ENCODE measurements at places on chromosomes 6 and 20.

GRCh38 chr6:163485388-163485851, 70.9 kb downstream of the QKI start:
- no peak for DNase-seq

GRCh38 chr20:56350842-56351241, 7.9 kb upstream of the FAM210B start:
- no peak for DNase-seq

- no peak for DNase-seq
These were observed 34.7 kb upstream of the FKBP1A start for GRCh38 chr20:1427457-1428054.

GRCh38 chr6:149913085-149913484, 9.8 kb downstream of the RAET1G start:
- no peak for DNase-seq

GRCh38 chr6:49118478-49118877, 344.6 kb downstream of the MMUT start:
- no peak for DNase-seq

DNA sequence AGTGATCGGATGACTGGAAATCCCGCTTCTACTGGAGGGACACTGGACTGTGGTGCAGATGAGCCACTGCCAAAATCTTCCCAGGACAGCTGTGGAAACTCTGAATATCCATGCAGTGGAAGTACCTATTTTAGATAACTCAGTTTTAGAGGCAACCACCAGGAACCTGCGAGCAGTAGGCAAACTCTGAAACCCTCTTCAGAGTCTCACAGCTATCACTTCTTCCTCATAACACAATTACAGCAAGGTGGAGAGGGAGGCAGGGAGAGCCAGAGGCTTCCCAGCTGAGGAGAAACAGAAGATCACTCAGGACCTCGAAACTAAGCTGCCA, 322.8 kb upstream of the NT5E start:
- no peak for DNase-seq

DNA sequence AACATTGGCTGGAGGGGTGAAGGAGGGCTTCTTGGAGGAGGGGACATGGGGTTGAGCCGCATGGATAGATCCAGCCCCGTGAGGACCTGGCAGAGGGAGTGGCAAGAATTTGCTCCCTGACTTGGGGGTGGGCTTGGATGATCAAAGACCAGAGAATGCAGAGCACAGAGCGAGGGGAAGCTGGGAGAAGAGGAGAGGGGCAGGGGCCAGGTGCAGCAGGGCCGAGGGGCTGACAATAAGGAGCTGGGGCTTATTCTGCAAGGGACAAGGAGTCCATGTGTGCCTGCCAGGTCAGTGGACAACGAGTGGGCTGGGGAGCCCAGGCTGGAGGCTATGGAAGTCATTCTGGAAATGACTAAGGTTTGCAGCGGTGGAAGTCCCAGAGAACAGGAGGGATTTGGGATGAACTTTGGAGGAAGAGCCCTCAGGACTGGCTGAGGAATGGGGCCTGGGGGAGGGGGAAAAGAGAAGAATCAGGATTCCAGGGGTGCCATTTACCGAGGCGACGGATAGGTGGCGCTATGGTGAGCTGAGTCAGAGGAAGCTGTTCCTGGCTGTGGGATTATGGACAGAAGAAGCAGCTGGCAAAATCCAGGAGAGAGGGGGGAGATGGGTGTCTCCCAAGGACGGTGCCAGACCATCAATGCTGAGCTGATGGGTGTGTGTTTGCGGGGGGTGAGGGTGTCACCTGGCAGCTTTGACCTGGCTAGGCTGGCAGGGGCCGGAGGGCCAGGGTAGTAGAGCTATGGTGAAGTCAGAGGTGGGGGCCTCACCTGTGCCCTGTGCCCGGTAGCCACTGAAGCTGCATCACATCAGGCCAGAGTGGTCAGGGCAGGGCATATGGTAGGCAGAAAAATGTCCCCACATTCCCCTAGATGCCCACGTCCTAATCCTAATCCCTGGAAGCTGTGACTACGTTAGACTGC, 7.8 kb downstream of the KCNG1 start:
- DNase-seq, result no peak

Data from epithelial cell of proximal tubule (primary cell).